ENCODE measurements at places on chromosomes 7 and 10.

DNA sequence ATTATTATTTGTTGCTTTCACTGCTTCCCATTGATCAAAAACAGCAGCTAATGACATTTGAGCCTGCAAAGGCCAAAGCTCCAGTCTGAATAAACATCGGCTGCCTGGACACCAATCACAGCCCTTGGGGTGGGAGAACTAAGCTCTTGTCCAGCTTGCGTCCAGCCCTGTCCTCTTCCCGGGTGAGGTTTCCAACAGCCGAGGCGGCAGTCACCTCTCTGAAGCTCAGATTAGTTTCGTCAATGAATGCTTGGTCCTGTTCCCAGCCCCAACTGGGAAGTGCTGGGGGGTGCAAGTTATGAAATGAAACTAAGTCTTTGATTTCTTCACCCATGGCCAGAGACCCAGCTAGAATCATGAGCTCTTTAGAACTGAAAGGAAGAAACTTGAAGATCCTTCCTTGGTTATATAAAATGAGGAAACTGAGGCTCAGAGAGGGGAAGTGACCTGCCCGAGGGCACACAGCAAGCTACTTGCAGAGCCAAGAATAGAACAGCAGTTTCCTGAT, 114.0 kb upstream of the TCF7L2 start:
- DNase-seq, result no peak

GRCh38 chr10:42419789-42420188, 218.6 kb downstream of the ZNF33B start:
- no peak for DNase-seq

- DNase-seq, result no peak
These were observed 101.9 kb downstream of the TNS3 start for GRCh38 chr7:47479821-47480575.

GRCh38 chr10:93799155-93799708, 41.5 kb downstream of the LGI1 start:
- DNase-seq, result no peak

DNA sequence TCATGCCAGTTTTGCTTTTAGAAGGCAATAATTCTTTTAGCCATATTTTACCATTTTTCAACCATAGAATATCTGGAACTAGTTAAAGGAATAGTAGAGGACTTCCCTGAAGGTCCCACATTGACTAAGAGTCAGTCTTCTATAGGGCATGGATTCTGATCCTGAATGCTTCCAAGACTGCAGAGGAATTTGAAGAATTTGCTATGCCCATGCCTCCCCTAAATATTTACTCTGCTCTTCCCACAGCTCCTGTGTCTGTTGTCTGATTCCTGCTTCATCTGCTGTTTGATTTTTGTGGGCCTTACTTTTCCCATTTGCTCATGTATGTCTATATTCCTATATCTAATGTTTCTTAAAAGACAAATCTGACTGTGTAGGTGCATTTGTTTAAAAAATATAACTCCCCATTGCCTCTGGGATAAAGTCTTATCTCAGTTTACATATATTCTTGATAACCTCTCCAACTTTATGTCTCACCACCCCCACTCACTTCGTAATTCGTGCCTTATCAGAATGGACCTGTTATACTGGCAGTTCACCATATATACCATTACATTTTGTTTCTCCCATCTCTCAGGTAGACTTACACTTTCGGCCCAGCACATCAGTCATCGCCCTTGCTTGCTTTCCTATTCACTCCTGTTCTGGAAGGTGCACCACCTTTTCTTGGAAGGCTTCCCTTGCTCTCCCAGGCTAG, 33.9 kb downstream of the LRRC4 start:
- no peak for DNase-seq

- no peak for DNase-seq
These were observed 715.2 kb downstream of the SUGCT start for GRCh38 chr7:40850017-40850416.

GRCh38 chr7:33410266-33410665, 280.9 kb downstream of the BBS9 start:
- DNase-seq, result no peak

GRCh38 chr7:140546947-140547346, 67.6 kb upstream of the MKRN1 start:
- DNase-seq, result no peak

DNA sequence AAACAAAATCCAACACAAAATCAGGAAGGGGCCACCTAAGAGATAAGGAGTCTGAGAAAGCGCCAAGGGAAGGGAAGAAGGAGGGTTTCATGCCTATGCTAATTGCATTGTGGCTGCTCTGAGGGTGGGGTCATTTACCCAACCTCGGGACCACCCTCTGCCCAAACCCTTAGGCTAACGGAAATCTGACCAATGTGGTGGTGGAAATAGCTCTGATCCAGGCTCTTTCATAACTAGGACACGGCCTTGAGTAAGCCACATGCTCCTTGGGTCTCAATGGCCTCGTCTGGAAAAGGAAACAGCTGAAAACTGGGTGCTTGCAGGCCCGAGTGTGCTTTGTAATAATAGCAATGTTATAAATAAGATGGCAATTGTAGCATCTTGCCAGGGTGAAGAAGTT, 14.9 kb upstream of the SRGN start:
- no peak for DNase-seq

DNA sequence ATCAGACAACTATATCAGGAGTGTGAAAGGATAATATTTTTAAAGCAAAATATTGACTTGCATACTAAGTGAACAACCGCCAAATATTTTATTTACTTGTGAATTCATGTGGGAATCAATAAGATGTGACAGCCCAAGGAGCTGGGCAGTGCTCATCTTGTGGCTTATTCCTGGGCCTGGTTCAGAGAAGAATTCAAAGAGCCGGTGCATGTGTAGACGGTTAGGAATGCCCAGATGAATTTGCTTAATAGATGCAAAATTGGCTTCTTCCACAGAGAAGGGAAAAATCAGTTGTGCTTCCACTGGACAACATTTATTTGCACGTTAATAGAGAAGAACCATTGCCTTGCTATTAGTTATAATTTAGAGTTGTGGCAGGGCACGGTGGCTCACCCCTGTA, 4.4 kb downstream of the MYL7 start:
- DNase-seq, result no peak

GRCh38 chr7:2819161-2819953, 24.8 kb downstream of the GNA12 start:
- DNase-seq, result no peak

- no peak for DNase-seq
These were observed 253.5 kb downstream of the ABCA13 start for GRCh38 chr7:48424731-48425130.

- no peak for DNase-seq
These were observed 1.7 kb downstream of the NPTX2 start for GRCh38 chr7:98618786-98619185.

GRCh38 chr7:141073173-141073640, 657 bp upstream of the TMEM178B start:
- DNase-seq, result no peak

DNA sequence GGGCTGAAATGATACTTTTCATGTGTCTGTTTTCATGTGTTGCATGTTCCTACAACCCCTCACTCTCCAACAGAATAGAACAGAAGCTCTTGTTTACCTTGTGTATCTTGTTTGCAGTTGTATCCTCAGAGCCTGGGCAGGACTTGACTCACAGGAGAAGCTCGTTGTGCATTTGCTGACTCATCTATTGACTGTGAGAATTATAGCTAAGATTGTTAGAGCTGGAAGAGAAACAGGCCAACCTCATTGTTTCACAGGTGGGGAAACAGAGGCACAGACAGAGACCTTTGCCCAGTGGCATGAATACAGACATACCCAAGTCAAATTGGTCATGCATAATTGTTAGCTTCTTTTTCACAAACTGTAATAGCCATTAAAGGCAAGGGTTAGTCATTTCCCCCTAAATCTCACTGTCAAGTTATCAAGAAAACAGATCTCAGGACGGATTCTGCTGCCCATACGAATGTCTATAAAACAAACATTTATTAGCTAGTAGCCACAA, 4.6 kb upstream of the TSPAN15 start:
- DNase-seq, result no peak

DNA sequence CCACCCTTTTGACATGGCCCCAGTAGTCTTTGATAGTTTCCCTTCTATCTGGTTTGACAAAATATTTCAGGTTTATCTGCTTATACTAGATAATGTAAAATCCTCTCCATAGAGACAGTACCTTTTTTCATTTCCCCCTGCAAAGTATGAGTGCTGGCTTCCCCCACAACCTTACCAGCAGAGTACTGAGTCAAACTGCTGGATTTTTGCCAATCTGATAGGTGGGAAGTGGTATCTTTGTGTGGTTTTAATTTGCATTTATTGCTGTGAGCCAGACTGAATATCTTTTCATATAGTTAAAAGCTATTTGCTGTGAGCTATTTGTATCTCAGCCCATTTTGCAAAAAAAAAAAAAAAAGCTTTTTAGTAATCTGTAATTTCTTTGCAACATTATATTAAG, 32.1 kb upstream of the HECTD2 start:
- peak; percentile 4 for DNase-seq

GRCh38 chr7:108030516-108030915, 27.6 kb upstream of the LAMB1 start:
- DNase-seq, result no peak

- no peak for DNase-seq
These were observed 27.5 kb downstream of the MICALL2 start for GRCh38 chr7:1431634-1432380.

DNA sequence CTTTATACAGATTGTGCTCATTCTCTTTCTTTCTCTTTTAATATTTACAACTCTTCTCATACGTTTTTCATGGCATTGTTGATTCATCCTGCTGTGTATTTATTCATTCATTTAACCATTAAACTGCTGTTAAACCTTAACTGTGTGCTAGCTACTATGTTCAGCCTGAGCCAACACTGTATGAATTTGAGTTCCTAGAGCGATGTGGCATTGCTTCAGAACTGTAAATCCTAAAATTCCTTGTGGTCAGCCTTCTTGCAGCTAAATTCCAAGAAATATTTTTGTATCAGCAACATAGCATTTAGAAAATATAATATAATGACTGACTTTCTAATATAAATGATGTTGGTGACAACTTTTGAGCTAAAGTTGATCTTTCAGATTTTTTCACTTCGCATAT, 184.7 kb upstream of the FZD1 start:
- DNase-seq, result no peak

- no peak for DNase-seq
These were observed 216.0 kb downstream of the WDR37 start for GRCh38 chr10:1272079-1272776.

GRCh38 chr7:128933180-128933891, 4.4 kb upstream of the IRF5 start:
- DNase-seq, result peak; percentile 46

DNA sequence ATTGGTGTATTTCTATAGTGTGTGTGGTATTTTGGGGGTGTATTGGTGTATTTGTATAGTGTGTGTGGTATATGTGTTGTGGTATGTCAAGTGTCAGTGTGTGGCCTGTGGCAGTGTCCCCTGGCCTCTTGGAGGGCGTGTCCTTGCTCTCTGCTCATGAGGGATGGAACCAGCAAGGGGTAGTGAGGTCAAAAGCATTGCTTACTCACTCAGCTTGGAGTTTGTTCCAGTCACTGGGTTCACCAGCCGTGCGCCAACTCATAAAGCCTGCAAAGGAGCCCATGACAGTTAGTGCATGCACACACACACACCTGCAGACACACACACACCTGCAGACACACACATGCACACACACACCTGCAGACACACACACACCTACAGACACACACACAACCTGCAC, 4.3 kb upstream of the TRPV6 start:
- no peak for DNase-seq

DNA sequence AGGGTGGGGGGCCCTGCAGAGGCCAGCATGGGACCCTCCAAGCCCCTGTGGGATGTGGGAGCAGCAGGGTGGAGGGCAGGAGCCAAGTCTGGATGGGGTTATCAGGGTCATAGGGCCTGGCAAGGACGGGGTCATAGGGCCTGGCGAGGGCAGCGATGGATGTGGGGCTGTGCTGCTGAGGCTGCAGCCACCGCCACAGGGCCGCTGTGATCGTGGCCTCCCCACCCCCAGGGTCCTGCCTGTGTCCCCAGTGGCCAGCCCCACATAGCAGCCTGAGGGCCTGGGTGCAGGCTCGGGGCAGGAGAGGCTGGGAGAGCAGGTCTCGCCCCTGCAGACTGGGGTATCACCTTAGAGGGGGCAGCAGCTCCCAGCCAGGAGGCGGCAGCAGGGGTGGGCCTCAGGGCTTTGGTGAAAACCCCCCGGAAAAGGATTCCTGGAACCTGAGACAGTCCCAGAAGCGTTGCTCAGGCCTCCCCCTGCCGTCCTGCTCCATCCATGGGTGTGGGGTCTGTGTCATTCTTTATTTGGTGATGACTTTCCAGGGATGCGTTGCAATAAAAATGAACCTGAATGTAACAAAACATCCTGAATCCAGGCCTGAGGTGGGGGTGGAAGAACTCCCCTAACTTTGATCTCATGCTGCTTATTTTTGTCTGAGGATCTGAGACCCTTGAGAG, 107.3 kb upstream of the SHH start:
- DNase-seq, result no peak

GRCh38 chr7:99120916-99121315, 23.0 kb downstream of the SMURF1 start:
- no peak for DNase-seq

DNA sequence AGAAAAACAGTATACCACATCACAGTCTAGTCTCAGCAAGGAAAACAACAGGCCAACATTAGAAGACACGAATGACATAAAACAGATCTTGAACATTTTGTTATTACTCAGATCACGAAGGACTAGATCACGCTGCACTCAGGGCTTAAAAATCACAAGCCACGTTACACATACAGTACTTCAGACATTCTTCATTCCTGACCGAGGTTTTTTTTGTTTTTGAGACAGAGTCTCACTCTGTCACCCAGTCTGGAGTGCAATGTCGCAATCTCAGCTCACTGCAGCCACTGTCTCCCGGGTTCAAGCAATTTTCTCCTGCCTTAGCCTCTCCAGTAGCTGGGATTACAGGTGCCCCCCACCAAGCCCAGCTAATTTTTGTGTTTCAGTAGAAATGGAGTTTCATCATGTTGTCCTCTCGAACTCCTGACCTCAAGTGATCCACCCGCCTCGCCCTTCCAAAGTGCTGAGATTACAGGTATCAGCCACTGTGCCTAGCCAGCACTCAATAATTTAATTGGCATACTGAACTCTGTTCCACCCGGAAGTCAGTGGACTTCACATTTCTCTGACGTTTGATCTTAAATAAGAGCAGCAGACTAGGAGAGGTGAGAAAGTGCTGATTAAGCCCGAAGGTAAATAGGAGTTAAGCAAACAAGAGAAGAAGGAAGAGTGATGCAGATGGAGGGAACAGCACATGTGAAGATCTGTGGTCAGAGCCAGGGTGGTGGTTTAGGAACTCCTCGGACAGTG, 3.5 kb downstream of the AIMP2 start:
- DNase-seq, result no peak

GRCh38 chr10:109215291-109216075, 707.8 kb downstream of the XPNPEP1 start:
- no peak for DNase-seq

GRCh38 chr7:127474457-127474856, 81.9 kb upstream of the ZNF800 start:
- no peak for DNase-seq

DNA sequence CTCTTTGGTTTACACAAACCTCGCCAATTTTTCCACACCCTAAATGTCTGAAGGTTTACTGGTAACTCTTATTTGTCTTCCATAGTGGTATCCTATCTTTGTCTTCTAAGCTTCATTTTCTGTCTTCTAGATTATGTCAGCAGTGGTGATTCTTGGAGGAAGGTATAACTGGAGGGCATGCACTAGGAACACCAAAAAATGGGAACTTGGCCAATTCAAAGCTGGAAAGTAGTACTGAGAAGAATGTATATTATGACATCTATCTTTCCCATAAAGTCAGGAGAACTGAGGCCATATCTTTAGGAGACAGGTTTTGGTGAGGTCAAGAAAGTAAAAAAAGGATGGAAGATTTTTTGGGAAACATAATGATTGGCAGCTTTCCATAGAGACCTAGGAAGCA, 113.3 kb downstream of the CPEB3 start:
- no peak for DNase-seq
